ENCODE measurements at places on chromosomes 2 and 18.

DNA sequence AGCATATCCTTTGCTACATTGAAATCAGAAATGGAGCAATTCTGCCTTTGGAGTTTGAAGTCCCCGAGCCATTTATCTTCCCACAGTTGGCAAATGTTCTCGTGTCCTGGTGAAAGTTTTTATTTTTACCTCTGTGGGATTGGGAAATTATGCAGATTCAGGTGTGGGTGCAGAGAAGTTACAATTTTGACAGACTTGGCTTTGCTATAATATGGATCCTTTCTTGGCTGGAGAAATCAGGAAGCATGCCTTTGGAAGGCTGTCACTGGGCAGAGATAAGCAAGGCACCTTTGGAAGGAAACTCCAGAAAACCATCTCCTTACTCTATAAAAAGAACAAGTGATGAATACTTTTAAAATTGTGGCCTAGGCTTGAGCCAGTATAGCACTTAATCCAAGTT lies 278.3 kb downstream of the SETBP1 start:
- no peak for DNase-seq

GRCh38 chr18:7541835-7542234 lies 25.3 kb upstream of the PTPRM start:
- DNase-seq, result no peak

- no peak for DNase-seq
These were observed 378.7 kb downstream of the PARD3B start for GRCh38 chr2:204923957-204924356.

DNA sequence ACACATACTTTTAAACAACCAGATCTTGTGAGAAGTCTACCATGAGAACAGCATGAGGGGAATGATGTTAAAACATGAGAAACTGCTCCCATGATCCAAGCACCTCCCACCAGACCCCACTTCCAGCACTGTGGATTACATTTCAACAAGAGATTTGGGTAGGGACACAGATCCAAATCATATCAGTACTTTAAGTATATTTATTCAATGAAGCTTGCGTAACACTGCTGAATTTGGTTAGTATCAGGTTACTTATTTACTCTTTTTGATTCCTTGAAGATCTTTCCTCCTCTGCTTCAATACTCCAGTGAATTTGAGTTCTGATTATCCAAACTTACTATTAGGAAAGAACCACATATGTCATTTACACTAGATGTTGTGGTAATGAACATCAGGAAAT lies 418.6 kb downstream of the PIK3C3 start:
- no peak for DNase-seq

- DNase-seq, result no peak
These were observed 87.0 kb downstream of the WDR7 start for GRCh38 chr18:56738184-56738583.

GRCh38 chr2:149330127-149331022 lies at the start of gene LYPD6:
LYPD6 (plus strand) TSS chr2:149330587; CDS start chr2:149437709, 107,122 bp downstream.
- no peak for DNase-seq

DNA sequence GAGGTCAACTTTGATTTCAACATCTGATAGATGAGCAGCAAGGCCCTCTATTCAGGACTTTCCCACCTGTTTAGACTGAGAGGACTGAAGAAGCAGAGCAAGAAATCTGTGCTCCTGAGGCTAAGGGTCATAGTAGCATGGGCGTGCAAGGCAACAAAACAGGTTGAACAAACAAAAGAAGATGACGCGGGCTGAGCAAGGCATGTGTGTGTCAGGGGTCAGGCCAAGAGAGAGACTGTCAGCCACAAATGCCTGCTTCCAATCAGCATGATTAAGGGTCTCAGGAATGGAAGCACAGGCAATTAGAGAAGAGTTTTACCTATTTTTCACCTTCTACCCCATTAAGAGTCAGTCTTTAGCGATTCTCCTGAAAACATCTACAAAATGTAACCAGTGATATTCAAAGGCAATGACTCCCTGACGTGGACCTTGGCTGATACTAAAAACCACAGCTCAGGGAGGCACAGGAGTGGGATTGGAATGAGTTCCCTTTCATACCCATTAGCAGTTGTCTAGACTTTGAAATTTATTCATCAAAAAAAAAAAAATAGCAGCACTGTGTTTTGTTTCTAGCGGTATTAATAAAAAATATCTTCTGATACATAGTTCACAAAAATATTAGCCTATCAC lies 81.9 kb downstream of the DYNAP start:
- DNase-seq, result no peak

DNA sequence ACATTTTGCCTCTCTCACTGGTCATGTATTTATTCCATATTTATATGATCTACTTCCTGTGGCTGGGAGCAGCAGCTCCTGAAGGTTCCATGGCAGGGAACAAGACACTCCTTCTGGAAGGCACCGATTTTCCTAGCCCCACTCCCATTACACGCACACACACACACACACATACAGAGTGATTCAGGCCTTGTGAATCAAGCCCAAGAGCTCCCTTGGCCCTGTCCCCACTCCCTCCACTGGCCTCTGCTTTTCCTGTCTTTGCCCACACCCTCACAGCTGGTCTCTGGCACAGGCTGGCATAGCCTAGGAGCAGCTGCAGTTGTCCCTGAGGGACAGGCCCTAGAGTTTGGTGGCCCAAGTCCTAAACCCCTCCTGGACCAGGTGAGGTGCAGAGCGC lies 201.7 kb downstream of the NAPG start:
- no peak for DNase-seq

GRCh38 chr2:32342801-32343200 lies 14.0 kb upstream of the BIRC6 start:
- DNase-seq, result no peak

GRCh38 chr2:98086491-98087446 lies at the start of gene VWA3B:
VWA3B (plus strand) TSS chr2:98087167; CDS start chr2:98093093, 5,926 bp downstream.
- no peak for DNase-seq

DNA sequence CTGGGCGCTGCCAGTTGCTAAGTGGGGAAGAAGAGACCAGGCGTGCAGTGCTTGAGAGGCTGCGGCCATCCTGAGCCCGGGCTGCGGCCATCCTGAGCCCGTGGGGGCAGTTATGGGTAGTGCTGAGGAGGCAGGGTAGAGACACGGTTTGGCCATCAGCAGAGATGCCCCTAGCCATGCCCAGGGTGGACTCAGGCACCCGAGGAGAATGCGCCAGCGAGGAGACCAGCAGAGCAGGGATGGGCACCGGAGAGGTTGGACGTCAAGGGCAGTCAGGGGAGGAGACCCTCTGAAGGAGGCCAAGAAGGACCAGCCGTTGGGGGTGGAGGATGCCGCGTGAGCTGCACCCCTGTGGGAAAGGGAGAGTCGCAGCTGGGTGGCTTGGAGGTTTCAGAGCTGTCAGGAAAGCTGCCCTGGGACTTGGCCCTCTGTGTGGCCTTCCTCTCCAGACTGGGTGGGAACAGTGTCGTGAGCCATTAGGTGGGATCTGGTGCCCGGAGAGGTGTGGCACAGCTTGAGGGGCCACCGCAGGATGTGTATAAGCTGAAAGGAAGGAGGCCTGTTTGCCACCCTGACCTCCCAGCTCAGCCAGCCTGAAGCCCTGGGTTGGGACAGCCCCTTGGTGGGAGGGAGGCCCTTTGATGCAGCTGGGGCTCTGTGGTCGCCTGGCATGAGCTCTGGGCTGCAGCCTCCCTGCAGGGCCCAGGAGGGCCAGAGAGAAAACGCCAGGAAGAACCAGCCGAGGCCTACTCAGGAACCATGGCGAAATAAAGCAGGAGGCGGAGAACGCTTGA lies 56.0 kb downstream of the SH3BP4 start:
- DNase-seq, result no peak

DNA sequence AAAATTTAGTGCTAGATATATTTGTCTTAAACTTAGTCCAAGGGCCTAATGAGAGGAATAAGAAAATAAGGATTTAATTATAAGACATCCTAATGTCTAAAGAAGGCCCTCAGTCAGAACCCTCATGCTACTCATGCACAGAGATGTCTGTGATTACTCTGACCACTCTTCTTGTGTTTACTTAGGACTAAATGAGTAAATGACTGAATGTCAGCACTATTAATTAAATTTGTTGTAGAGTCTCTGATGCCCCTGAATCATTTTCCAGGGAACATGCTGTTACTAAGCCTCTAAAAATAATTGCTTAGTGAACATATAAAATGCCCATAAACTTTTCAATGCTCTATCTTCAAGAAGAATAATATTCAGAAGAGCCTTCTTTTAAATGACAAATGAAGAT lies 32.4 kb downstream of the GULP1 start:
- no peak for DNase-seq

GRCh38 chr2:97935719-97936161 lies 60.0 kb downstream of the TMEM131 start:
- no peak for DNase-seq

DNA sequence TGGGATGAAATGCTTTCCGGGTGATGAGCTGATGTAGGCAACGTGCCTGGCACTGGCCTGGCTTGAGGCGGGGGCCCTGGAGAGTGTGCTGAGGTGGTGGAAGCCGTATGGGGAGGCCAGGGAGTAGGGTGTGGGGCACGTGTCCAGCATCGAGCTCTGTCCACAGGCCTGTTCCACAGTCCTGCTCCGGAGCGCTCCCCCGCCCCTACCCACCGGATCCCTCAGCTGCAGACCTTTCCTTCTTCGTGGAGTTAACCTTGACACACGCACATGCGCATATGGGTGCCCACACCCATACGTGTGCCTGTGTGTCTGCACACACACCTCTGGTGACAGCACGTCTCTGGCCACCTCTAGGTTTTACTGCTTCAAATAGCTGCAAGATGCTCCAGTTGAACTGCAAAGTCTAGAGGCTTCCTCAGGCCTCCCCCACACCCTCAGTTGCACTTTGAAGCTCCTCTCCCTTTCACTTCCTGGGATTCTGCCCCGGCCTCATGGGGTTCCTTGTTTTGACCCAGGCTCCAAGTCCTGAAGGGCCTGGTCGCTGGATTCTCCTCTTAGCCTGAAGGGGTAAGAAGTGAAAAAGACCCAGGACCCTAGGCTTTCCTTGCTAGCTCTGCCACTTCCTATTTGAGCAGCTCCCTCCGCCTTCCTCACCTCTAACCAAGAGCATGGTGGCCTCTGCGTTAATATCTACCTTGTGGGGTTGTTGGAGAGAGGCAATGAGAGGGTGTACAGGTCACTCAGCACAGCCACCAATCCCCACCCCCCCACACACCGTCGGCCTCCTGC lies 49.5 kb downstream of the INHBB start:
- DNase-seq, result no peak

GRCh38 chr2:9852881-9853280 lies 9.6 kb downstream of the TAF1B start:
- no peak for DNase-seq

GRCh38 chr2:20008703-20009102 lies 3.8 kb downstream of the MATN3 start:
- DNase-seq, result no peak

GRCh38 chr2:19021721-19022120 lies 336.7 kb downstream of the OSR1 start:
- DNase-seq, result no peak

DNA sequence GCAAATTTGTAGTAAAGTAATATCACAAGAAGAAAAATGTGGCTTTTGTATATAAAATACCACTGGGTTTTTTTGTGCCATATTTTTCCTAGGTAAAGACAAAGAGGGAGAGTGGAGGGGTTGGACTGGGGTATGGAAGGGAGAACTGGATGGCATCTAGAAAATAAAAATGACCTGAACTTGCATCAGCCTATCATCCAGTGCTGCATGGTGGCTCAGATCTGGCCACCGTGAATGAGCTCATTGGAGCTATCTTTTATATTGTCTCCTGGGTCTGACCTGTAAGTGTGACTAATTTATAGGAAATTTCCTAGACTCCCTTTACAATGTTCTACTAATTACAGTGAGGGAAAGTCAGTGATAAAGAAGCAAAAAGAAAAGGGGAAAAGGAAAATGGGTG lies 369.0 kb downstream of the TMEM182 start:
- no peak for DNase-seq

DNA sequence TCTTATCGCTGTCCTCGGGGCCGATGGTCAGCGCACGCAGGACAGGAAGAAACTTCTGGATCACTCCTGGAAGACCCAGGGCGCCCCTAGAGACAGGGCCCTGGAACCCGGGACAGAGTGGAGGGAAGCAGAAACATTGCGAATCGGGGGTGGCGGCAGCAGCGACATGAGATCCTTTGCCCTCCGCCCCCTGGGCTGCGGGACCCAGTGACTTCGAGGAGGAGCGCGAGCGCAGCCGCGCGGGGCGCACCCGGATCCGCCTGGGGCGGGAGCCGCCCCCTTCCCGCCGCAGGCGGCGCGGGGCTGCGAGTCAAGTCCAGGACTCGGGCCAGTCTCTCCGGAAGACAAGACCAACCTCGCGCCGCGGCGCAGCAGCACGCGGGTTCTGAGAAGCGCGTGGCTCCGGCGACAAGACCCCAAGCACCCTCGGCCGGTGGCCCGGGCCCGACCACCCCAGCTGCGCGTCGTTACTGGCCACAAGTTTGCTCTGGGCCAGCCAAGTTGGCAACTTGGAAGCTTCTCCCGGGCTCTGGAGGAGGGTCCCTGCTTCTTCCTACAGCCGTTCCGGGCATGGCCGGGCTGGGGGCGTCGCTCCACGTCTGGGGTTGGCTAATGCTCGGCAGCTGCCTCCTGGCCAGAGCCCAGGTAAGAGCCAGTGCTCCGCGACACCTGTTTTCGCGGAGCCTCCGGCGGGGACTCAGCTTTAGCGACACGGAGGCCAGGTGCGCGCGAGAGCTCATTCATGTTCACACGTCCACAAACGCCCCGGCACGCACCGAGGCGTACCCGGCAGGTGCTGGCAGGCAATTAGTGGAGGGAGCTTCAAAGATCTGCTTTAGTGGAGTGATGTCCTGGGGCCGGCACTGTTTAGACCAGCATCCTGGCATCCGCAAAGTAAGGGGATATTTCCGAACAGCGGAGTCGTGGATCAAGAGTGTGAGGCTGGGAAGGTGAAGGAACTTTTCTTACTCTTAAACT lies at the start of gene PTH2R:
Gene PTH2R, plus strand, starts transcription at position 319 of the 978 bp plus-strand sequence. Its CDS starts 252 bp downstream, at position 571.
- DNase-seq, result no peak

DNA sequence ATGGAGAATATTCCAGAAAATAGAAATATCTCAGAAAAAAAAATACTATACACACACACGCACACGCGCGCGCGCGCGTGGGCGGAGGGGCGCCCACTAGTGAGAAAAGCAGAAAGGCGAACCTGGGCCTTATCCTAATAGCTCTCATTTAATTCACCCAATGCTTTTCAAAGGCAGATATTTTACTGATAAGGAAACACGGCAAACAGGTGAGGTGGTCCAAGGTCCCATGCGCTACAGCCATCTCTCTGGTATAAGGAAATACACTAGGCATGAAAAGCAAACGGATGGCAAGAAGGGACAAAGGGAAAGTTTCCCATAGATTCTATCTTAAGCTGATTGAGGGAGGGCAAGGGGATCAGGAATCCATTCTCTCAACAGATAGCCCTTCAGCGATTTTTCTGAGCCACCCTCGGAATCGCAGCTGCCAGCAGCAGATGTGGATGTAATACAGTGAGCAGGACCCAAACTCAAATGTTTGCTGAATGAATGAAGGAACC lies 136.7 kb downstream of the TMEM247 start:
- DNase-seq, result no peak

Data from stimulated activated CD4-positive, alpha-beta T cell treated with anti-CD3 and anti-CD28 coated beads, Interleukin-1b, Interleukin-23, amount 100 ng/mL, for 1 hour (primary cell).